ENCODE measurements at places on chromosomes 4 and X. TPM values are rescaled to one million over a fixed set of nuclear protein-coding genes. Genes with fewer than 3 reads are reported as not detected.

Gene BEND2
- total RNA-seq = not detected

Gene SOWAHD
- total RNA-seq = not detected

Gene SYN1
- 4.0 TPM for total RNA-seq

Gene SOX3
- not detected for total RNA-seq

GRCh38 chr4:100208459-100208858, 18.2 kb upstream of the DDIT4L start:
- no peak overlapping the region for H3K27ac ChIP-seq
- no peaks in the 10 kb centered on the region for H3K4me1 ChIP-seq
- H3K36me3 ChIP-seq = no peaks in the 10 kb centered on the region
- no peak for DNase-seq
- no peaks in the 10 kb centered on the region for H3K27me3 ChIP-seq

GRCh38 chr4:112882286-112882685, 167.2 kb upstream of the ANK2 start:
- no peak overlapping the region for H3K4me3 ChIP-seq
- peaks cover 9% of the 10 kb centered on the region for H3K4me1 ChIP-seq
- DNase-seq = no peak

DNA sequence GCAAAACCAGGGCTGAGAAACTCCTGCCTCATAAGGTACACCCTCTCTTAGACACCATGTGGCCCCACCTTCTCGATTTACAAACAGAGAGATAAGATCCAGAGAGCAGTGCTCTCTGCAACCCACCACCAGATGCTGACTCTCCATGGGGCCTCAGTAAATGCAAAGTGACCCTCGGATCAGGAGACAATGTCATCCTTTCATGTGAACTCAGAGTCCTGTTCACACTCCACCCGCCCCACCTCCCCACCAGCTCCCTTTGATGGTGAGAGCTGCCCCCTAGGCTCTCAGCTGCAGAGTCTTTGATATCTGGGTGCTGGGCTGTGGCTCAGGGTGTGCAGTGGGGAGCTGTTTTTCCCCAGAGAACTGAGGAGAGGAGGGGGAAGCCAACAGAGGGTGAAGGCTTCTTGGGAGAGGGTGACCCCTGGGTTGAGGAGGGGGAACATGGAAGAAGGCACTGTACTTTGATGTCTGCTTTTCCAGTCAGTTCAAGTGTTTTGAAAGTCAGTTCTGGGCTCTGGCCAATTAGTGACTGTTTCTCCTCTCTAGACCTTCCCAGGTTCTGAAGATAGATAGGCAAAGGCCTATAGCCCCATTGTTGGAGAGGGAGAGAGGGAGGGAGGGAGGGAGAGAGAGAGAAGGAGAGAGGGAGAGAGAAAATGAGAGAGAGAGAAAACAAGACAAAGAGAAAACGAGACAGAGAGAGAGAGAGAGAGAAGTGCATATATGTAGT, 88.2 kb downstream of the SCD5 start:
- no peaks in the 10 kb centered on the region for H3K27me3 ChIP-seq
- H3K4me1 ChIP-seq = peaks cover 19% of the 10 kb centered on the region
- H3K27ac ChIP-seq = no peak overlapping the region

GRCh38 chr4:76725039-76725438, 172.9 kb downstream of the SOWAHB start:
- DNase-seq = no peak
- no peak overlapping the region for H3K27ac ChIP-seq

DNA sequence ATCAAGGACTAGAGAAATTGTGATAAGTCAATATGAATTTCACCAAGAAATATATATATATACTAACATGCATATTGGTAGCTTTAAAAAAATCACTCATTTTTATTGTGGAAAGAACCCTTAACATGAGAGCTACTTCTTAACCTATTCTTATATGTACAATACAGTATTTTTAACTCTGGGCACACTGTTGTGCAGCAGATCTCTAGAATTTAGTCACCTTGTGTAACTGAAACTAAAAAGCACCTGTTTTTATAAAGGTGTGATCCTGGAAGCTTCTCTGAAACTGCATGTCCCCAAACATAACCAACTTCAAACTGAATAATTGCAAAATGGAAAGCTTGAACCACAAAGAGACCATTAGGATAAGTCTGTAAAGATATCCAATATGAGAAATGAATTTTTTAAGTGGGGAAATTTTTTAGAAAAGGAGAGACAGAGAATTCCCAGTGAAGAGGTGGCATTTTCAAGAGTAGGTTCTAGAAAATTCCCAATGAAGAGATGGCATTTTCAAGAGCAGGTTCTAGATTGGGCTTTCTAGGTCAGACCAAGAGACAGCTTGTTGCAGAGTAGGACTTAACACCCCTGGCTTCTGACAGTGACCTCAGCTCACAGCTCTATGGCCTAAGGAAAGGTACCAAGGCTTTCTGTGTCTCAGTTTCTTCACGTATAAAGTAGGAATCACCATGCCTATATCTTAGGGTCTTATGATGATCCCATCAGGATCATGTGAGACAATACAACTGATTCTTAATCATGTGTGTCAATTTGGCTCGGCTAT, 22.0 kb upstream of the PPARGC1A start:
- H3K27me3 ChIP-seq = no peaks in the 10 kb centered on the region
- no peaks in the 10 kb centered on the region for H3K4me1 ChIP-seq
- no peaks in the 10 kb centered on the region for H3K36me3 ChIP-seq

- H3K27me3 ChIP-seq = no peaks in the 10 kb centered on the region
- H3K4me1 ChIP-seq = no peaks in the 10 kb centered on the region
- H3K4me3 ChIP-seq = no peak overlapping the region
- DNase-seq = no peak
Measured at GRCh38 chr4:2686379-2687265, 69.5 kb downstream of the TNIP2 start.

- peak overlapping the region; percentile 53 for H3K27ac ChIP-seq
- H3K27me3 ChIP-seq = no peaks in the 10 kb centered on the region
- peaks cover 5% of the 10 kb centered on the region for H3K4me1 ChIP-seq
- no peaks in the 10 kb centered on the region for H3K36me3 ChIP-seq
- H3K4me3 ChIP-seq = no peak overlapping the region
Measured at GRCh38 chrX:40267334-40268187, 169.8 kb upstream of the BCOR start.

DNA sequence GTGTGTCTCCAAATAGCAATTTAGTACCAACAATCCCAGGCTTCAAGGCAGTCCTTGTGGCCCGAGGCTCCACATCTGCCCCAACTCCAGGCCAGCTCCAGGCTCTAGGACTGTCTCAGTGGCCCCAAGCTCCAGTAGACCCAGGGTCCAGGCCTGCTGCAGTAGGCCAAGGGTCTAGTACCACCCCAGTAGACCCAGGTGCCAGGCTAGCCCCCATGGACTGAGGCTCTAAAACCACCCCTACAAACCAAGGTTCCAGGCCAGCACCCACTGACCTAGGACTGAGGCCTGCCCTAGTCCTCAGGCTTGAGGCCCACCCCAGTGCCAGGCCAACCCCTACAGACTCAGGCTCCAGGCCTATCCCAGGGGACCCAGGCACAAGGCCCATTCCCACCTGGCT, 191.6 kb downstream of the DLG3 start:
- no peak overlapping the region for H3K4me3 ChIP-seq
- no peaks in the 10 kb centered on the region for H3K36me3 ChIP-seq
- DNase-seq = no peak
- H3K27me3 ChIP-seq = no peaks in the 10 kb centered on the region
- H3K27ac ChIP-seq = no peak overlapping the region

- no peak overlapping the region for H3K27ac ChIP-seq
- DNase-seq = no peak
- H3K4me1 ChIP-seq = peaks cover 3% of the 10 kb centered on the region
- no peaks in the 10 kb centered on the region for H3K36me3 ChIP-seq
- H3K4me3 ChIP-seq = no peak overlapping the region
Measured at GRCh38 chr4:2434420-2434819, 15.7 kb downstream of the CFAP99 start.

- no peak overlapping the region for H3K4me3 ChIP-seq
- H3K36me3 ChIP-seq = no peaks in the 10 kb centered on the region
- H3K4me1 ChIP-seq = no peaks in the 10 kb centered on the region
- no peak for DNase-seq
Measured at GRCh38 chr4:97645071-97645821, 498.0 kb downstream of the STPG2 start.

GRCh38 chr4:3867403-3868100, 101.4 kb downstream of the ADRA2C start:
- H3K36me3 ChIP-seq = no peaks in the 10 kb centered on the region
- H3K27ac ChIP-seq = no peak overlapping the region
- H3K4me3 ChIP-seq = no peak overlapping the region
- no peak for DNase-seq
- no peaks in the 10 kb centered on the region for H3K4me1 ChIP-seq

DNA sequence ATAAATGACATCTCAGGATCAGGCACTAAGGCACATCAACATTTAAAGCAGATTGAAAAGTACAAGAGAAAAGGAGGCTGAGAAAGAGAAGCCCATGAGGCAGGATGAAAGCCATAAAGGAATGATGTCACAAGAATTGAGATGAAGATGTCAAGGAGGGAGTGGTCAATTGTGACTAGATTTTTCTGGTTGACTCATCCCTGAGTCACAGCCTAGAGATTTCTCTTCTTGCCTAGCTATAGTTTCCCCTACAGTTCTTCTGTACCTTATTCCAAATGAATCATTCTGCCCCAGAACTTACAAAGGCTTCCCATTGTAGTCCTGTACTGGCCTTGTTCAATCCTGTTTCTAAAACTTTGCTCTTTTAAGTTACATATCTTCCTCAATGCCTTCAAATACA, 3.4 kb upstream of the USP53 start:
- no peaks in the 10 kb centered on the region for H3K36me3 ChIP-seq
- no peak overlapping the region for H3K4me3 ChIP-seq
- no peak overlapping the region for H3K27ac ChIP-seq
- DNase-seq = no peak
- H3K27me3 ChIP-seq = no peaks in the 10 kb centered on the region

- no peaks in the 10 kb centered on the region for H3K36me3 ChIP-seq
- DNase-seq = no peak
- H3K4me1 ChIP-seq = no peaks in the 10 kb centered on the region
- H3K27me3 ChIP-seq = no peaks in the 10 kb centered on the region
- H3K4me3 ChIP-seq = no peak overlapping the region
- H3K27ac ChIP-seq = no peak overlapping the region
Measured at GRCh38 chrX:45849261-45849862, 648.7 kb upstream of the DIPK2B start.
